KBM-7 (cell line): ENCODE measurements at places on chromosomes 5 and 9.
A peak's percentile ranks its signal among the peaks of the same experiment; 100 is the strongest.

GRCh38 chr5:60903356-60903755, 41.5 kb downstream of the ERCC8 start:
- no peak for DNase-seq

- no peak for DNase-seq
Observed at GRCh38 chr5:150498501-150498900, 9.4 kb upstream of the NDST1 start.

DNA sequence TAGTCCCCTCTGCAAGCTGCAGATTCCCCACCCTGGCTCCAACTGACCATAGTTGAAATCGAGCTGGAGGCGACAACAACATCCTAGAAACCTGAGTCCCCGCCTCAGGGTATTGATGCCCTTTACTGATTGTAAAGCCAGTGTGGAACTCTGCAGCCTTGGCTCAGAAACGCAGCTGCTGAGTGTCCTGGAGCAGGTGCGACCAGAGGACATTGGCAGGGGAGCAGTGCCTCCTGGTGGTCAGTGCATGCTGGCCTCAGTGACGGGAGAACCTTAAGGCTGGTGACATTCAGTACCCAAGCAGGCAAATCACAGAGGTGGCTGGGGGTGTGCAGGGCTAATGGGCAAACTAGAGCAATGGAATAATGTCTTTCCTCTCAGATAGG, 20.4 kb upstream of the ZNF354B start:
- DNase-seq = peak; percentile 31

GRCh38 chr5:175816348-175816747, 55.0 kb upstream of the CPLX2 start:
- no peak for DNase-seq

GRCh38 chr5:77774981-77775789, 954 bp downstream of the TBCA start:
- no peak for DNase-seq

DNA sequence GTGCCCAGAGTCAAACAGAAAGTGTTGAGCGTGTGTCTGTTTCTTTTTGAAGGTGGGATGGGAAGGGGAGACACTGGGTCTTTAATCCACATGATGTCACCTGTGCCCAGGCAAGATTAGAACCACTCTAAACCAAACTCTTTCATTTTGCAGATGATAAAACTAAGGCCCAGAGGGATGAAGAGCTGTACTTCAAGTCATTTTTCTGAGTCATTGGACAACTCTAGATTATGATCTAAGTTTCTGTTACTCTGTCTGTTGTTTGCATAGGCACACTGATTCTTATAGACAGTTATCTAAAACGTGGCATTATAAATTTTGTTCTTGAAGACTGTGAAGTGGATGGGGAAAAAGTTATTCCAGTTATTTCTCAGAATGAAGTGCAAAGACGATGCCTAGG, 48.8 kb downstream of the MAST4 start:
- DNase-seq = no peak

GRCh38 chr5:179802950-179803562, 3.6 kb downstream of the MGAT4B start:
- DNase-seq = no peak

DNA sequence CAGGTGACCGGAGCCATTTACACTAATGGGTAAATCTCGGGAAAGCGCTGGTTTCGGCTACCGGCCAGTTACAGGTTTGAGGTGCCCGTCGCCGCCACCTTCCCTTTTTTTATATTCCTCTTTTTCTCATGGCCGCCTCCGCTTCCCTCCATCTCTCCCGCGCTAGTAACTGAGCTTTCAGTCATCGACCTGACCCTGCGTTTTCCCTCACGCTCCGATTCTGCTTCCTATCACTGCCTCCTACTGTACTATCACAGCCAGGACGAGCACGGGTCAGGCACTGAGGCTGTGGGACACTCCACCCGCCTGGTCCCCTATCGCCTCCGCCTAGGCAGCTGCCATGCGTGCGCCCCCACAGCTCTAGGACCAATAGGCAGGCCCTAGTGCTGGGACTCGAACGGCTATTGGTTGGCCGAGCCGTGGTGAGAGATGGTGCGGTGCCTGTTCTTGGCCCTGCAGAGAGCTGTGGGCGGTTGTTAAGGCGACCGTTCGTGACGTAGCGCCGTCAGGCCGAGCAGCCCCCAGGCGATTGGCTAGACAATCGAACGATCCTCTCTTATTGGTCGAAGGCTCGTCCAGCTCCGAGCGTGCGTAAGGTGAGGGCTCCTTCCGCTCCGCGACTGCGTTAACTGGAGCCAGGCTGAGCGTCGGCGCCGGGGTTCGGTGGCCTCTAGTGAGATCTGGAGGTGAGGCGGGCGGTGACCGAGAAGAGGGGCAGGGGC, at the start of gene HMGCR:
Gene HMGCR (plus strand): TSS at position 606 of the 722 bp plus-strand sequence. CDS start 5,386 bp downstream, outside the sequence.
- peak; percentile 99 for DNase-seq

GRCh38 chr5:61559146-61559545, 227.1 kb downstream of the ZSWIM6 start:
- DNase-seq = no peak

GRCh38 chr5:149452665-149453617, 73.8 kb upstream of the IL17B start:
- no peak for DNase-seq

GRCh38 chr5:50888751-50889150, 222.3 kb downstream of the PARP8 start:
- no peak for DNase-seq

DNA sequence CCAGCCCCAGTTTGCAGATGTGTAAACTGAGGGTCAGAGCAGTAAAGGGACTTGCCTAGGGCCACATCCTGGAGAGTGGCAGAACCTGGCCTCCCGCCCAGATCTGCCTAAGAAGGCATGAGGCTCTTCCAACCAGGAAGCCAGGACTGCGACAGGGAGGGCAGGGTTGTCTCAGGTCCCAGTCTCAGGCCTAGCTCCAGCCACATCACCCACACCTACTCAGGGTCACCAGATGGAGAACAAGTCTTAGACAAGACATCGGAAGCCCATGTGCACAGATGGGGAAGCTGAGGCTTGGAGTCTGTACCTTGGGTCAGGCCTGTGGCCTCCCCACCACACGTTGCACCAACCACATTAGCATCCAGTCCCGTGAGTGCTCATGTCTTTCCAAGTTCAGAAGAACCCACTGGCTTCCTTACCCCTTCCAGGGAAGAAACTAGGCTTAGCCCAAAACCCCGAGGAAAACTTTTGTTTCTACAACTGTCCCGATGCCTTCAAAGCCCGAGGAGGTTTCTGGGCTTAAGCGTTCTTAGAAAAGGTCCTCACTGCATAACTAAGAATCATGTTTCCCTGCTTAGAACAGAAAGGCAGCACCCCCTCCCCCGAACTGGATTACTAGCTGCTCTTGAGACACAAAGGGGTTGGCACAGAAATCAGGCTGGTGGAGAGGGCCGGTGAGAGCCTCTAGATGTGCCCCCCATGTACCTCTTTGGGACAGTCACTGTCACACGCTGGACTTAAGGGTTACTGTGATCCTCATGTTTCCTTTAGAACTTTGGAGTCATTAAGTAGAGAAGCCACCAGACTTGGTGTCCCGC, 2.2 kb downstream of the FAM78A start:
- DNase-seq = peak; percentile 72

DNA sequence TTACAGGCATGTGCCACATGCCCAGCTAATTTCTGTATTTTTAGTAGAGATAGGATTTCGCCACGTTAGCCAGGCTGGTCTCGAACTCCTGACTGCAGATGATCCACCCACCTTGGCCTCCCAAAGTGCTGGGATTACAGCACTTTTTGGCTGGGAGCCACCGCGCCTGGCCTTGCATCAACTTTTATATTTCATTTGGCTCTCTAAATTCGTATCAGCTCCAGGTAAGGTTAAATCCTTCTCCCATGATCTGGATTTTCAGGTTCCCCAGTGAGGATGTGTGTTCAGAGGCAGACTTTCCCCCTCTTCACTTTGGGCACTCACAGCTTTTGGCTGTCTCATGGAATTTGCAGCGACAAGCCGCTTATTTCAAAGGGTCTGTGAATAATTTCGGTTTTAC, 16.8 kb upstream of the RNF38 start:
- DNase-seq = no peak

DNA sequence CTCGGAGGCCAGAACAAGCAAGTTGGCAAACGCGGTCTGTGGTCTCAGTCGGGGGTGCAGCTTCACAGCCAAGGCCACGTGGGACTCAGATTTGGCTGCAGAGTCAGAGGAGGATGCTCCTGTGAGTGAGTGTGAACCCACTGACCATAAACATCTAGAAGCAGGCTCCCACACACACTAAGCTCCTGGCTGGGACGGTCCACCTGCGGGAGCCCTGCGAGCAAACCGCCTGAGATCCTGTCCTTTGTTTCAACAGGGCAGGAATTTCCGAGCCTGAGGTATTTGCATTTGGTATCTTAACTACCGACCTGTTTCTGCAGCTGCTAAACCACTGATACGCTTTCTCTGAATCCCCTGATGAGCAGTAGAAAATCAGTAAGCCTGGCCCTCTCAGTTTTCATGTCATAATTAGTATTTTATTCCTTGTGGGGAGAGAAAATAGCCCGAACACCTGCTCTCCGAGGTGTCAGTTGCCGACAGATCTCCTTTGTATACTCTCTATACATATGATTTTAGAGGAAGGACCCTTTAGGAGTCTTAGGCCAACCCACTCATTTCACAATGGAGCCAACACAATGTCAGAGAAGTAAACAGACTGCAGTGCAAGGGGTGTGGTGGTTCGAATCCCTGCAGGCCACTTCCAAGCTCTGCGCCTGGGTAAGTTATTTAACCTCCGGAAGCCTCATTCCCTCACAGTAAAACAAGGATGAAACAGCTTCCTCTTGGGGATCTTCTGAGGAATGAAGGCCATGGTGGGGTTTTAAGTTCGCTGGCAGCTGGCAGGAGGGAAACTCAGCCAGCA, 40.9 kb upstream of the PWWP2A start:
- DNase-seq = no peak

DNA sequence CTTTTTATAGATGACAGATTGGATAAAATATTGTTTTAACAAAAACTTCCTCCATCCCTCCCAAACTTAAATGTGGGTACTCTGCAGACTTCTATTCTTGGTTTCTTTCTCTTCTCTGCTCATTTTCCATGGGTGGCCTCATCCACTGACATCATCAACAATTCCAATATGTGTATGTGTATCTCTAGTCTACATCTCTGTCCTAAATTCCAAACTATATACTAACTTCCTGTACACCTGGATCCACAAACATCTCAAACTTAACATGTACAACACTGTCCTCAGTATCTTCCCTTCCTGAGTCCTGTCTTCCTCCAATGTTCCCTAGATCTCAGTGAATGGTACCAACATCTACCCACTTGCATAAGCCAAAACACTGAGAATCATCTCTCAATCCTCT, 28.5 kb upstream of the CDK5RAP2 start:
- DNase-seq = no peak

- no peak for DNase-seq
Observed at GRCh38 chr5:168350315-168350714, 58.9 kb downstream of the WWC1 start.

DNA sequence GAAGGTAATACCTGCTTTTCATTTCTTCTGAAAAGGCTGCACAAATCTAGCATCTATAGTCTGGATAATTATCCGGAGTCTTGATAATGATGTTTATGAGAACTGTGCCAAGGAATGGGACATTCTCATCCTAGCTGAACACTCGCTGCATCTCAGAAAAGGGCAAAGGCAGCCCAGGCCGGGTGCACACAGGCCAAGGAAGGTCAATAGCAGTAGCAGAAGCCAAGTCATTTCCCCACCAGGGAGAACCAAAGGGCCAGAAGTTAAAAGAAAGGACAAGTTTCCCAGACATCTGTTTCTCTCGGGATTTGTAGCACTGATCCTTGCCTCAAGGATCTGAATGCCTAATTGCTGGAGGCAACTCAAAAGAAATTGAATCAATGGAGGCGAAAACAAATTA, 66.1 kb upstream of the ANKRD55 start:
- DNase-seq = no peak
